ENCODE measurements at places on chromosomes 1 and 21.

DNA sequence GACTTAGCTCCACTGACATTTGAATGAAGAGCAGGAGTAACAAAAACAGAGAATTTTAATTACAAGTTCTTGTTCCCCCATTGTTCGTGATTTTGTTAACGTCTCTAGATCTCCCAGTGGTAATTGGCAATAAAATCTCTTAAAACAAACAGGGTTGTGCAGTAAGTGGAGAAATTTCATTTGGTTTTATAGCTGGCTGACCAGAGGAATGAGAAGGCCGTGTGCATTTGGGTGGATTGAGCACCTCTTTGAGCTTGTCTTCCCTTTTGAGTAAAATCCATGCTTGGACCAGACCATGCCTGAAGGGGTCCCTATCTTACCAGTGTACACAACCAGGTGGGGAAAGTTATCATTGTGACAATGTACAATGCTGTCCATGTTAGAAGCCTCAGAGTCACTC lies 137.8 kb downstream of the HIVEP3 start:
- DNase-seq: no peak

DNA sequence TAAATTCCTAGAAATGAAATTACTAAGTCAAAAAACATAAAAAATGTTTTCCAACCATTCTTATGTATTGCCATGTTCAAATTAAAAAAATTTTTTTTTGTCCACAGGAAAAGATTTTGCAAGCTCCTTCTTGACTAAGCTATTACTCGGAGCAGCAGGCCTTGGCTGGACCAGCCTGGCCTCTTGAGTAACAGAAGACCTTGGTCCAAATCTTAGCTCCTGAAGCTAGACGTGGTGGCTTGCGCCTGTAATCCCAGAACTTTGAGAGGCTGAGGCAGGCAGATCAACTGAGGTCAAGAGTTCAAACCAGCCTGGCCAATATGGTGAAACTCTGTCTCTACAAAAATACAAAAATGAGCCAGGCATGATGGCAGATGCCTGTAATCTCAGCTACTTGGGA lies 77.6 kb downstream of the CLSTN1 start:
- no peak for DNase-seq

GRCh38 chr1:205950280-205950679 lies 7.0 kb upstream of the SLC26A9 start:
- DNase-seq: no peak

DNA sequence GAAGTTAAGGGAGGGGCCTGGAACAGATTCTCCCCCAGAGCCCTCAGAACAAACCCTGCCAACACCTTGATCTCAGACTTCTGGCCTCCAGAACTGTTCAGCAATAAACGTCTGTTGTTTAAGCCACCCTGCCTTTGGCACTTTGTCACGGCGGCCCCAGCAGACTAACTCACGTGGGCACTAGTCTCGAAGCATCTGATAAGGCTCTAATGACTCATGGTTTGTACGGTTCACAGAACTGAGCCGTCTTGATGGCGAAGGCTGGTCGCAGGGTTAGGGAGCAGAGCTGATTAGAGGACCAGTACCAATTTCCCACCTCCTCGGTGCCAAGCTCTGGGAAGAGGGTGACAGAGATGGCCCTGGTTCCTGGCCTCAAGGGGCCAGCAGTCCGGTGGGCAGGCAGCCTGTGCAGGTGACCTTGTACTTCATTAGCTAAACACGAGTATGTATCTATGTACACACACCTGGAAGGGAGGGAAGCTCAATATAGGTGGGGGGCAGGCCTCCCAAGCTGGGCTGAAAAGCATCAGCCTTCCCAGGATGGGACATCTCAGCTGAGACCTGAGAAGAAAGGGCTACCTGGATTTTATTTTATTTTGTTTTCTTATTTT lies 112.8 kb downstream of the MRPS6 start:
- no peak for DNase-seq

- DNase-seq: no peak
These were observed 306.4 kb downstream of the DUSP10 start for GRCh38 chr1:221435504-221435904.

DNA sequence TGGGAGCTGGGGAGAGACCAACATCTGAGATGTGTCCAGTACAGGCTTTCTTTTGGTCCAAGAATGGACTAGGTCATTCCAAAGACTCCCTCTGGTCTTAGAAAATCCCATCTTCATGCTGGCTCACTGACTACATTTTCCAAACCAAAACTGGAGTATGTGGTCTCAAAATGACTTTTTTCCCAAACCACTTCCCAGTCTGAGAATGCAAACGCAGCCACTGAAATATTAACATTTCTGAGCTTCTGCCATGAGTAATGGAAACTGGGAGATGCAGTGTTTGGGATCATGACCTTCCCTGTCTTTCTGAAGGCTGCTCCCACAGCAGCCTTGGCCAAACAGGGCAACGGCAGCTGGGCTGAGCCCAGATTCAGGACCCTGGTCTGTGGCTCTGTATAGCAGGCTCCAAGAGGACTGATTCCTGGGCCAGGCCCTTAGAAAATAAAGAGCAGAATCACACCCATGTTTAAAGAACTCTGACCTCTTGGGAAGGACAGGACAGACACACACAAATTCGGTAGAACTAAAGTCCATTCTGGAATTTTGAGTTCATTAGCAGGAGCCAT lies 62.1 kb upstream of the CNTN2 start:
- DNase-seq: no peak

DNA sequence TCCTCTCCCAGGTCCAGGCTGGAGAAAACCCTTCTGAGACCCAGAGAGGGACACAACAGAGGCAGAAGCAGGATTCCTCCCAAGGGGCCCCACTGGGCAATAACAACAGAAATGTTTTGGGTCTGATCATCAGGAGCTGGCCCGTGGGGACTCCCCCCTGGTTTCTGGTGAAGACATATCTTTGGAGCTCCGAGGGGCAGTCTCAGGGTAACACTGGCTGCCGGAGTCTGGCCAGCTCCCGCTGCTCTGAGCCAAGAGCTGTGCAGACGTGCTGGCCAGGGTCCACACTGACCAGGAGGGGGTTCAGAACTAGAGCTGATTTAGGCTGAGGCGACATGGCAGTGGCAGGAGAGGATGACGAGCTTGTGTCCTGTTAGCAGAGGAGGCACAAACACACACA lies 13.1 kb downstream of the ECE1 start:
- no peak for DNase-seq

DNA sequence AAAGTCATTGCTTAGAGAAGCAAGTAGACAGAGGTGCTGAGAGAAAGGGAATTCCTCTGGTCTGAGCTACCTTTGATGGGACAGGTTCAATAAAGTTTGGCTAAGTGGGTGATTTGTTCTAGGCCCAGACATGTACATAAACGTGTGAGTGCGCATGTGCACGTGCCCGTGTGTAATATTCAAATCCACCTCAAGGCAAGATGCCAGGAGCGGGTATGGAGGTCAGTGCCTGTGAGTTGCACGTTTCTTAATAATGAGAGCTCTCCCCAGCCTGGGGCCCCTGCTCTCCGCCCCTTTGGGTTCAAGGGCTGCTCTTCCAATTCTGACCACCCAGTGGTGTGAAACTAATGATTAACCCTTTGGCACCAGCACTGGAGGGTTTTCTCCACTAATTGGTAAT lies 53.8 kb upstream of the LMO4 start:
- no peak for DNase-seq

DNA sequence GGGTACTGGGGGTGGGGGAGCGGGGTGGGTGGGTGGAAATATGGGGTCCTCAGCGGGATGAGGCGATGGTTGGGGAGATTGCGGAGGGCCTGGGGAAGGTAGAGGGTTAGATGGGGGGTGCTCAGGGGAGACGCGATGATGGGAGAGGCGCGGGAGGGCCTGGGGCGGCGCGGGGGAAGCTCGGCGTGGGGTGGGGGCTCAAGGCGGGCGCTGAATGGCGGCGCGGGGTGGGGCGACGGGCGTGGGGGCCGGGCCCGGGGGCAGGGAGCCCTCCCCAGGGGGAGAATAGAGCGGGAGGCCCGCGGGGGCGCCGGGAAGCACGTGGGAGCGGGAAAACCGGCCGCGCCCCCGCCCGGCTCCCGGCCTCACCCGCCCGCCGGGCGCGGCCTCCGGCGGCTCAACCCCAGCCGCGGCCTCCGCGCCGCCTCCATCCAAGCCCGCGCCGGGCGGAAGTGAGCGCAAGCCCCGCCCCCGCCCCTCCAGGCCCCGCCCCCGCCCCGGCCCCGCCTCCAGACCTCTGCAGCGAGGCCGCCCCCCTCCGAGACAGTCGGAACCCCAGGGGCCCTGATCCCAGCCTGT lies at the start of gene FAAP20:
Gene FAAP20, minus strand, starts transcription at position 454 of the 579 bp plus-strand sequence. Its CDS starts 23 bp downstream, at position 431.
- DNase-seq: peak; percentile 86

DNA sequence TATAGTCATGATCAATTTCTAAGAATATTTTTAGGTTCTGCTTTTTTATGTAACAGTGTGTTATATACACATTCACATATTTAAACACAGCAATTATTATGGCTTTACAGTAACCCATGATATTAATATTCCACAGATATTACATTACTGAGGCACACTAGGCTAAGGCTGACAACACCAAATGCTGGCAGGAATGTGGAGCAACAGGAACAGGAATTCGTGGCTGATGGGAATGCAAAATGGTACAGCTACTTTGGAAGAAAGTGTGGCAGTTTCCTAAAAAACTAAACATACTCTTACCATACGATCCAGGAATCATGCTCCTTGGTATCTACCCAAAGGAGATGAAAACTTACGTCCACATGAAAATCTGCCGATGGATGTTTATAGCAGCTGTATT lies 1.9 kb upstream of the KCNJ9 start:
- no peak for DNase-seq

DNA sequence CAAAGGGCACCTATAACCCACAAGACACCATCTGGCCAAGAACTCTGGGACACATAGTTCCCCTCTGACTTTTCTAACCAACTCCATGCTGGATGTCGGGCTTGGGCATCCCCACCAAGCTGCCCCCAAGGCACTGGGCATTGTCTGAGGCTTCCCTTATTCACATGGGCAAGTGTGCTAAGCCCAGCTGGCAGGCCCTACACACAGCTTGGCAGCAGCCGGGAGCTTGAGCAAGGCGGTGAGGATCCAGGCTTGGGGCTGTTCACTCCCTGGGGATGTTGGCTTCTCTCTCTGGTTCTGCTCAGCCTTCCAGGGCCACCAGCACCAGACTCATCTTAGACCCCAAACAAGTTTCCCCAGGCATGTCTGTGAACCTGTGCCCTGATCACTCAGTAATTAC lies 138.3 kb upstream of the KAZN start:
- no peak for DNase-seq

DNA sequence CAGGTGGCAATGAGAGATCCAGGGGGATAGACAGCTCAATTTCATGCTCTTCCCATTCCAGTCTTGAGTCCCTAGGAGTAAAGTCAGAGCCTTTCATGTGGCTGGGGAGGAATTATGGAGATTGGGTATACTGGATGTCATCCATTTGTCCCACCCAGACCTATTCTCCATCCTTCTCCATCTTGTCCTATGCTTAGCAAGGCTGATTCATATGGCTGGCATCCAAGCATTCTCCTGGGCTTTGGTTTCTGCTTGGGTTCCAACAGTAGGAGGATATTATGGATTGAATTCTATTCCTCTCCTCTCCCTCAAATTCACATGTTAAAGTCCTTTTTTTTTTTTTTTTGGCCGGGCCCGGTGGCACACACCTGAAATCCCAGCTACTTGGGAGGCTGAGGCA lies 3.8 kb upstream of the CDC20 start:
- DNase-seq: no peak

DNA sequence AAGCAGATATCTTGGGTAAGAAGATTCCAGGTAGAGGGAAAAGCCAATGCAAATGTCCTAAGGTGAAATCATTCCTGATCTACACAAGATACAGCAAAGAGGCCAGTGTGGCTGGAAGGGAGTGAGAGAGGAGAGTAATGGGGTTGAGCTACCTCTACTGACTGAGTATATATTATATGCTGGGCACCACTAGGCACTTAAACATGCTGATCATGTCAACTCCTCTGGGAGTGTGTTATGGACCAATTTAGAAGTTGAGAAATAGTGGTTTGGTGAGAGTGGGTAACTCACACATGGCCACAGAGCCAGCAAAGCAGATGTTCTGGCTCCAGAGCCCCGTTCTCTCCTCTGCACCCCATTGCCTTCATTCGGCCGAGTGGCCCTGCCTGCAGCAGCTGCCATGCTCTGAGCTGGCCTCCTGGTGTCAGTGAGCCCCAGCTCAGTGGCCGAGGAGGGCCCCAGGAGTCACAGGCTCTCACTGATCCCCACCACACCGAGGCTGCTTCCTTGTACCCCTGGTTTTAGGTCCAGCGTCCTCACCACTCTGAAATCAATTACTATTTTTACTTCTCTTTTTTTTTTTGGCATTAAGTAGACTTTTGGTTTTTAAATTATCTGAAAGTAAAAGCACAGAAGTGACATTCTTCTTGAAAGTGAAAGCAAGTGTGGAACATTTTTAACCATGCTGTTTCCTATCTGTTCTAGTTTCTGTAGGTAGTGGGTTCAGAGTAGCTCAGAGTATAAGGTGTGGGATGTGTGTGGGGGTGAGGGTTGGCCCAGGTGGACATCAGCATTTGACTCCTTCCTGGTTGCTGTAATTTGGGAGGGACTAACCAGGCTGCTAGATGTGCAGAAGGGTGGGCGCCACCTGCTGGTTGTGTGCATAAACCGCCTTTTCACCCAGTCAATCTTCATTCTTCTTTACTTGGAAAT lies 45.8 kb upstream of the CRNN start:
- DNase-seq: peak; percentile 63

DNA sequence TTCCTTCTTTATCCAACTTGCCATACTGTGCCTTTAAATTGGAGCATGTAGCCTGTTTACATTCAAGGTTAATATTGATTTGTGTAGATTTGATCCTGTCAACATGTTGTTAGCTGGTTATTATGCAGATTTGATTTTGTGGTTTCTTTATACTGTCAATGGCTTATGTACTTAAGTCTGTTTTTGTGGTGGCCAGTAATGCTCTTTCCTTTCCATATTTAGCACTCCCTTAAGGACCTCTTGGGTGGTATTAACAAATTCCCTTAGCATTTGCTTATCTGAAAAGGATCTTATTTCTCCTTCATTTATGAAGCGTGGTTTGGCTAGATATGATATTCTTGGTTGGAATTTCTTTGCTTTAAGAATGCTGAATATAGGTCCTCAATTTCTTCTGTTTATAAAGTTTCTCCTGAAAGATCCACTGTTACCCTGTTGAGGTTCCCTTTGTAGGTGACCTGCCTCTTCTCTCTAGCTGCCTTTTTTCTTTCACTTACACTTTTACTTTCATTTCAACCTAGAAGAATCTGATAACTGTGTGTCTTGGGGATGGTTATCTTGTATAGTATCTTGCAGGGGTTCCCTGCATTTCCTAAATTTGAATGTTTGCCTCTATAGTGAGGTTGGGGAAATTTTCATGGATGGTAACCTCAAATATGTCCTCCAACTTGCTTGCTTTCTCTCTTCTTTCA lies 86.9 kb upstream of the NEGR1 start:
- no peak for DNase-seq

DNA sequence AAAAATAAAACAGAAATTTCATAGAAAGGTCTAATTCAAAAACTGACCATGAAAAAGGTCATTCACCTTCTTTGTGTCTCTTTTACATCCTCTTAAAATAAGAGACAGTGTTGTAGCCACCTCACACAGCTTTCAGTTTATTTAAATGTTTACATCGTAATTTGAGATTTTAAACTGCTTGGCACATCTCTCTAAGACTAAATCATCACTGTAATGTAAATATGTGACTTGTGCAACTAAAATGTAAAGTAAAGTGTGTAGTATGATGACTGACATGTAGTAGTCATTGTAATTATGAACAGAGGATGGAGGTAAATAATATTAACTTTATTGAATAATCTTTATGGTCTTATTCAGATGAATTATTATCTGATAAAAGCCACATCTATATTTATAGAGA lies 283.9 kb downstream of the KCNT2 start:
- no peak for DNase-seq
